Stimulated activated CD8-positive, alpha-beta memory T cell treated with anti-CD3 and anti-CD28 coated beads, Interleukin-12 subunit alpha, Interleukin-12 subunit beta, amount 100 ng/mL, for 1 hour (primary cell): ENCODE measurements at places on chromosomes 4 and X.
A peak's percentile ranks its signal among the peaks of the same experiment; 100 is the strongest.

DNA sequence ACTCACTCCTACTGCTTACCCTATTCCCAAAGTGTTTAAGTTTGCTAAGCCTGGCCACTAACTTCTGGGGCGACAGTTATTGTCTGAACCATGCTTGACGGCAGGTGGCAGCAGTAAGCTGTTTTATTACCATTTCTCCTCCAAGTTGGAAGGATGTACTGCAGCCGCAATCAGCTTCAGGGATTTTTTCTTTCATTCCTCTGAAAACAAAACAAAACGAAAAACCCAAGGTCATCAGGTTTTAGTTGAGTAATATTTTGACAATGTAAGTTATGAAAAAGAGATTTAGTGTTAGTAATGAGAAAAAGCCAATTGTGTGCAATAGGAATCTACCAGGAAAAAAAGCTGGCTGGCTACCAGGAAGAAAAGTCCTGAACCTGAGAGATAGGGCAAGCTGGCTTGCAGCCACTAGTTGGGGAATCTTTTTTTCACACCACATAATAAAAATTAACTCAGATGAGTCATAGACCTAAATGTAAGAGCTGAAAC is 13.2 kb upstream of the RAB9B start:
- DNase-seq, result peak; percentile 18

DNA sequence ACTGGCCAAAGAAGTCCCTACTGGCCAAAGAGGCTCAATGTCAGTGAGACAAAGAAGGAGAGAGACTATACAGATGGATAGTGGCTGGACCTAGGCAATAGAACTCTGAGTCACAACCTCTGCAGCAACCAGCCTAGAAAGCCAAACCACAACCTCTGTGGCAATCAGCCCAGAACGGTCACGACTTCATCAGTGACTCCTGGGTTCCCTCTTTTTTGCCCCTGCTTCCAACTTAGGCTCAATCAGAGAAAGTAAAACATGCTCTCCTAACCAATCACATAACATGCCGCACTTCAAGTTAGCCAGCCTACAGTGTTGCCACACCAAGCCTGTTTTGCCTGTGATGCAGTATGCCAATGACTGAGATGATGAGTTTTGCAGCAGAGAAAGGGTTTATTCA is 203.4 kb downstream of the ANAPC10 start:
- no peak for DNase-seq

GRCh38 chrX:106612393-106612763 is 600 bp downstream of the RADX start:
- no peak for DNase-seq

GRCh38 chrX:150203248-150203645 is 159.9 kb upstream of the MAMLD1 start:
- DNase-seq, result no peak

DNA sequence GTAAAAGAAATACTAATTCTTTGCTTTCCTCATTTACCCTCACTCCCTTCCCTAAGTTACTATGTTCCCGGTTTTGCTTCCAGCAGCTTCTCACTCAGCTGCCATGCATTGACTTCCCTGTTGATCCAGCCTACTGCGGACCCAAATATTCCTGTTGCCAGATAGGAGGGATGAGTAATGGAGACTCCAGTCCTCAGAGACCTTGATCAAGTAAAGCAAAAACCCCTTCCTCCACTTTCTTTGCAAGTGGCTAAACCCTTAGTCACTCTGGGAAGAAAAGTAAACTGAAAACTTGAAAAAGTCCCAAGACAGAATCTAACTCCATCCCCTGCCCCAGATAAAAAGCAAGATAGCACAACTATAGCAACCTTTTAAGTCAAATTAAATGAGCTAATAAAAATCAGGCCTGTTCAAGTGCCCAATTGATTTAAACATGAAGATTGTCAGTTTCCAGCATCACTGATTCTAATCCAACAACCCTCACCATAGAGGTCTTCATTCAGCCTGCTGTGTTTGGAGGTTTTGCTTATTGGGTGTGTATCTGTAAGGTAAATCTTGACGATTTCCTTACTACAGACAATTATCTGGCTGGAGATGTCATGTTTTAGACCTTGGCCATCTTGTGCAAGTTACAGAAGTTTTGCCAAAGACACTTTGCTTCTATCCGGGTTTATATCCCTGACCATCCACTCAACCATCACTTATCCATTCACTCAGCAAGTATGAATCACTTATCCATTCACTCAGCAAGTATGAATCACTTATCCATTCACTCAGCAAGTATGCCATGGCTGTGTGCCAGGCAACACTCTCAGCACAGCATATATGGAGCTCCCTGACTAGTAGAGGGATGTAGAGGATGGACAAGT is 17.6 kb downstream of the FGFBP1 start:
- no peak for DNase-seq

DNA sequence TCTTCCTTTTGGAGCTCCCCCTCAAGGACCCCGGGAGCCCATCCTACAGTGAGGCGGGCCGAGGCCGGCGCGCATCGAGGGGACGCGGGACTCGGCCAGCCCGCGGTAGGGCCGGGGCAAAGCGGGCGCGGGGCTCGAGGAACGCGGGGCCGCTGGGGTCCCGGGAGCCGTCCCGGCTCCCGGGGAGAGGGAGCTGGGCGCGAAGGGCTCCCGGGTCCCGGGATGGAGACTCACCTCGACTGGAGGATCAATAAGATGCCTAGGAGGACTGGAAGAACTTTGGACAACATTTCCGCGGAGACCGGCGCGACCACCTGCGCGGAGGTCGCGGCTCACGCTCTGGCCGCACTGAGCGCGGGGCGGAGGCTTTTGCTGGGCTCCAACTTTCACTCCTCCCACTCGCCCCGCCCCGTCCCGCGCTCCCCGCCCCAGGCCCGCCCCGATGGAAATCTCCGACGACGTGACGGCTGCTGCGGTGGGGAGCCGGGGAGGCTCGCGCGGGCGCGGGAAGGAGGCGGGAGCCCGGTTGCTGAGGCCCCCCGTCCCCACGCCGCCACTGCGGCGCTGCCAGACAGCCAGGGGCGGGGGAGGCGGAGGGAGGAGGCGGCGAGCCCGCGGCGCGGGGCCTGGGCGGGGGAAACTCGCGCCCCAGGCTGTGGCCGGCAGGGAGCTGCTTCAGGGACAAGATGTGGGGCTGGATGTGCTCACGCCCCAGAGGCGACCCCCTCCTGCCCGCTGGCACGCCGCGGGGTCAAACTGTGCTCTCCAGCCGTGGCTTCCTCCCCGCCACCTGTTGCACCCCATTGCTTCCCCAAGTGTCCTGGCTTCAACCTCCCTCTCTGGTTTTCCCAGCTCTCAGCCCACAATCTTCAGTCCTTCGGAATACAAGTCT is at the start of gene GABRE:
Gene GABRE (minus strand): TSS at position 341 of the 892 bp plus-strand sequence. CDS start 51 bp downstream, at position 290.
- no peak for DNase-seq

DNA sequence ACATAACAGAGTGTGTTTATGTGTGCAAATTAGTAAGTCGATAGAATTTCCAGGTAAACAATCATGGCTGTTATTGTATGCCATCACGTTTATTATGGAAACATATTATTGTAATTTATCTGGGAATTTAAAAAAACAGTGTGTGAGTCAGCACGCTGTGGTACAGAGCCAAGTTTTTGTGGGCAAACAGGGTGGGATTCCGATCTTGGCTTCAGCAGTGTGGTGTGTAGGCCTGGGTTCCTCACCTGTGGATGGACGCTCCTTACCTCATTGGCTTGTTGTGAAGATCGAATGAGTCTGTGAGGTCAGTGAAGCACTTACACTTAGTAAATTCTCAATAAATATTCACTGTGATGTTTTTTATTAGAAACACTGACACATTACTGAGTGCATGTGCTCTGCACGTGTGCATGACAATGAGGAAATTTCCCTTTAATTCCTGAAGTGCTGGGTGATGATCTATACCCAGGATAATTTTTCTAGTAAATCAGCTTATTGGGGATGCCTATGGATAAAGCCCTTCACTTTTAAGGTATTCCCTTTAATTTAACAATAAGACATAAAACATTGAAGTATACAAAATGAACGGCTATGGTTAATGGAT is 36.4 kb downstream of the SLIT2 start:
- DNase-seq, result no peak
